ENCODE measurements at places on chromosomes 4 and X.

DNA sequence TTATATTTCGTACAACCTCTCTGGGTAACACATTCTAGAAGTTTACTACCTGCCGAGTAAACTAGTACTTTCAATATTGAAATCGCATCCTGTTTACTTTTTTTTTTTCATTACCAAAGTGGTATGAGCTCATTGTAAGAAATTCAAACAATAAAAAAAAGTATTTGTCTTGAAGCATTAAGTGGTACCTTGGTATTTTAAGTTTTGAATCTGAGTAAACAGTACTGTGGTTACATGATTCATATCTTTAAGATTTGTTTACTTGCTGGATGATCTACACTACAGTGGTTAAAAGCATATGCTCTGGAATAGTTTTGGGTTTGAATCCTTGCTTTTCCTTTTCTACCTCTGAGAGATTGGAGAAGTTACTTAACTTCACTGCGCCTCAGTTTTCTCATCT is 3.8 kb upstream of the MMGT1 start:
- no peak for DNase-seq

GRCh38 chr4:55253948-55254593 is 92.0 kb upstream of the SRD5A3 start:
- no peak for DNase-seq

GRCh38 chr4:107755841-107756356 is 35.9 kb upstream of the PAPSS1 start:
- DNase-seq, result no peak

- DNase-seq, result no peak
These were observed 1127.8 kb upstream of the PRKX start for GRCh38 chrX:4841216-4841745.

DNA sequence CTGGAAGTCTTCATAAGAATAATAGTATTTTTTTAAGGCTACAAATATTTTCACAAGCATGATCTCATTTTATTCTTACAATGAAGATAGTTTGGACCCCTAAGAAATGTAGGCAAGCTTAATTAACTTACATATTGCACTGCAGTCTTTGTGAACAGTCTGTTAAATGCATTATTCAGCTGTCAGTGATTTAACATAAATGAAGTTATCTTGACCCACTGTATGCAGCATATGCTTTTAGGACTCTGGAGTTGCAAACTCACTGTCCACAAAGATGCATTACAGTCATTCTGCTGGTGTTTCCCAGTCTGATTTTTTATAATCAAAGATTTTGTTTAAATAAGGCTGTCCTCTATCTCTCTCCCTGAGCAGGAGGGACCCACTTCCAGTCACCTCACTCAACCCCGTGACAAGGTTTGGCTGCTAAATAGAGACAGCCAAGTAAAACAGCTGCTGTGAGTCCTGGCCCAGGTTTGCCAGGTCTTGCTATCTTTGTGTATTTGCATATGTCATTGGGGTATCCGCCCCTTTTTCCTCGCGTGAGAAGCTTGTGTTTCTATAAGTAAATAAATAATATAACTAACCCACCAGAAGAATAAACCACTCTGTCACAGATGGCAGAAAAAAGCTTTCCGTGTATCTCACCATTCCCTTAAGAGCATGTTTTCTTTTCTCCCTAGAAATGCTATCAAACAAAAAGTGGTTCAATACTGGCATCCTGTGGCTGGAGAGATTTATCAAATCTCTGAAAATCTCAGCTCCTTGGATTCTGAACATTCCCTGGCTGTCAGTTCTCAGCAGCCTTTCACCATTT is 67.0 kb downstream of the SLC7A11 start:
- no peak for DNase-seq

- DNase-seq, result no peak
These were observed 65.7 kb downstream of the BEX3 start for GRCh38 chrX:103441878-103442535.

- DNase-seq, result no peak
These were observed 115.7 kb downstream of the NDST4 start for GRCh38 chr4:114997576-114998247.

DNA sequence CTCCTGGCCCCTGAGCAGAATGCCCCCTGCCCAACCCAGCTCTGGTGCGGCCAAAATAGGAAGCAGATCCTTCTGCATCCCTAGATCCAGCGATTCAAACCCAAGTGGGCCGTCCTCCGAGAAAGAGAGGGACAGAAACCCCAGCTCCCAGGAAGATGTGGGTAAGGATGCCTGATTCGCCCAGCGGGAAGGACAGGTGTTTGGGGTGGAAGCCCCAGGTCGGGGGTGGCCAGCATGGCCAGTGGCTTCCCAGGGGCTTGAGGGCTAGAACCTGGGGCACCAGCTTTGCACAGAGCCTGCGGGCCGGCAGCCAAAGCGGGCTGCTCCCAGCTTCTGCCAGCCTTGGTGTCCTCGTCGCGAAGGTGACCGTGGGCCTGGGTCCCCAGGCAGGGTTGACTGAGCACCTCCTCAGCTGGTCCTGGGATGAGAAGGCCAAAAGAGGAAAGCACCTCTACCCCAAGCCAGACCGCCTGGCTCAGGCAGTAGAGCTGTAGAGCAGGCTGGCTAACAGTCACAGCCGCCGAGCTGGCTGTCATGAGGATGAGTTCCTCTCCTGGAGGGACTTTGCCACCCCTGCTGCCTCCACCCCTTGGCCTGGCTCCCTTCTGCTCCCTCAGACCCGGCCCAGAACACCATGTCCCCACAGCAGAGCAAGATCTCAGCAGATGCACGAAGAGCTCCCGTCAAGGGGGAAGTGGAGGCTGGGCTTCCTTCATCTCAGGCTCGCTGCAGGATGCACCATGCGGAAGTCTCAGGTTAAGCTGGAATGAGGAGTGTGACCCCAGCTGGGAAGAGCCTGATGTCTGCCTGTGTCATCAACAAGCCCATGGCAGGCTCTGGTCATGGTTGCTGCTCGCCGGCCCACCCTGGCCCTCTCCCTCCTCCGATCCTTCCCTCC is 59.9 kb downstream of the CPZ start:
- DNase-seq, result no peak

- no peak for DNase-seq
These were observed 6.0 kb downstream of the EREG start for GRCh38 chr4:74370912-74371311.

- DNase-seq, result peak; percentile 37
These were observed 6.7 kb downstream of the DOCK11 start for GRCh38 chrX:118502161-118502789.

- DNase-seq, result no peak
These were observed 33.8 kb downstream of the LONRF3 start for GRCh38 chrX:119008110-119008744.

- no peak for DNase-seq
These were observed 30.3 kb downstream of the SLC16A2 start for GRCh38 chrX:74451450-74452198.

DNA sequence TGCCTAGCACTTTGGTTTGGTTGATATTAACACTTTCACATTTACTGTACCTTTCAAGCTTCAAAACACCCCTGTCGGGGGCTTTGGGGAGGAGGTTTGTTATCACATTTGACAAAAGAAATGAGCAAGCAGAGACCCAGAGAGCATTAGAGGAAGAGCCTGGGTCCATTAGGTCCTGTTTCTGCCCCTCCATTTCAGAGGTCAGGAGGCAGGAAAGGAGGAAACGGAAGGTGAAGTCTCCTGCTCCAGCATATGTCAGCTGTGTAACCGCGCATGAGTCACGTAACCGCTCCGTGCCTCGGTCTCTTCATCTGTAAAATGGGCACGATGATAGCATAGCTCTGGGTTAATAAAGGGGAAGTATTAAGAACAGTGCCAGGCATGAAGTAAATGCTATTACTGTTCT is 201.9 kb upstream of the BCOR start:
- DNase-seq, result peak; percentile 81

- DNase-seq, result no peak
These were observed 29.5 kb downstream of the SRPX2 start for GRCh38 chrX:100673397-100673953.

DNA sequence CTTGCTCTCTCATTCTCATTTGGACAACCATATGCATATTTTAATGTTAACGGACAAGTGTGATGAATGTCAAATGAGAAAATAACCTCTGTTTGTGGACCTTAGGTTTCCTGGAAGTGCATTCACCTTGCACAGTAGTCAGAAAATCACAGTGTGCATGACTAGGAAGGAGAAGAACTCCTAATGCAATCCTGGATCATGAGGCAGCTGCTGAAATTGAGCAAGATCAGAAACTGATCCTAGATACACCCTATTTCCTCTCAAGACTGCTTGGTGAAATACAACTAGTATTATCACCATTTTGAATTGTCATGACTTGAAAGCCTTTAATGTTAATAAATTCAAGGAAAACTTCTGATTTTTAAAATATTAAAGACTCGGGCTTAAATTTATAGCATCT is 1148.9 kb downstream of the STIM2 start:
- no peak for DNase-seq

DNA sequence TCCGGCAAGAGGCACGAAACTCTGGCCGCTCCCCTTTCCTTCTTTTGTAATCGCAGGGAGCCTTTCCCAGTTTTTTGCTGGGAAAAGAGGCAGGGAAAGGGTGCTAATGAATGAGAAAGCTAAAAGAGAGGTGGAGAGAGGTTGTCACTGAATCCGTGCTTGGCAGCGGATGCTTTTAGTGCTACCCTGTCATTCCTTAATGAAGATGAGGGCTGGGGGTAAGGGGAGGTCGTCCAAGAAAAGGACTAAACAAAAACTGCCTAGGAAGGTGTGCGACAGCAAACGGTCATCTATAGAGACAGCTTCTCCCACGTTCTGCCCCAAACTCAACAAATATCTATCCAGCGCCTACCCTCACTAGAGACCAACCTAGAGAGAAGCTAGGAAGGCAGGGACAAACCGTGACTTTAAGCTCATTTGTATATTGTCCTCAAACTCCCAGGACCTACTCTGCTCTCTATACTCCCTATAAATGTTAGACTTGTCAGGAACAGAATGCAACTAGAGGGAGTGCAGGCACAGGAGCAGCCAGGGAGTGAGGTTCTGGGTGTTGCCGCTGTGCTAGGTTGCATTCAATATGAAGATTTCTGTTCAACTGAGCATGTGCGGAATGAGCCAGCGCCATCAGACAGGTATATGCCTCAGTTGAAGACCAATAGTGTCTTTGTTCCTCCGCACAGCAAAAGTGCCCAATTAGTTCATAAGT is 777 bp upstream of the CASK start:
- no peak for DNase-seq

DNA sequence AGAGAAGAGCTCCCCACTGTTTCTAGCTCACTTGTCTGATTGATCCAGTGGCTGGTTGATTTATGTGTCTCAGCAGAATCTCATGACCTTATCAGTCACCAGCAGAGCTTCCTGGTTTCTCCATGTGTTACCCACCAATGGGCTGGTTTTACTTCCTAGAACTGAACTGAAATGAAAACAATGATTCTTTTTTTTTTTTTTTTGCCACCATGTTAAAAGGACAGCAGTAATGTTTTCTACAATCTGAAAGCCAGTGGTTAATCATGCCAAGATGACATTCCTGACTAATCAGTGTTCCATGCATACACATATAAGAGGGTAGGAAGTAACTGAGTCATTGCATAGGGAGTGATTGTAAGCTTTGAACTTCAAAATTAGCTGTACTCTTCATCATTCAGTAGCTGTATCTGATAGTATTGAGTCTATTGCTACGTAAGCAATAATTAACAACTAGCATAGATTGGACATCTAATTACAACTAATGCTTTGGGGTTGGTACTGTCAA is 67.7 kb downstream of the SLC4A4 start:
- DNase-seq, result no peak

DNA sequence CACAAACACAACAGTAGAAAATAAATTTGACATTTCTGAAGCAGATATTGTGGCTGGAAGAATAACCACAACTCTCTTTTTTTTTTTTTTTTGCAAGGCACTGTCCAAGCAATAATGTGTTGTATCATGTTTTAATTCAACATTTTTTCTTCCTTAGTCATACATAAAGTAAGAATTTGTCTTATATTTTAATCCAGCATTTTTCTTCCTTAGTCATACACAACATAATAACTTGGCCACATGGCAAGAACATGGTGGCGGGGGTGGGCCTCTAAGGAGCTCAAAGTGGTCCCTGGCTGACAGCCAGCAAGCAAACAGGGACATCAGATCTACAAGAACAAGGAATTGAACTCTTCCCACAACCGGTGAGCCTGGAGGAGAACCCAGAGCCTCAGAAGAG is 20.2 kb downstream of the FBXW7 start:
- DNase-seq, result no peak

- DNase-seq, result no peak
These were observed 56.5 kb downstream of the PRDM5 start for GRCh38 chr4:120865985-120866384.

- DNase-seq, result no peak
These were observed 6.3 kb downstream of the KIAA1210 start for GRCh38 chrX:119121341-119121740.

DNA sequence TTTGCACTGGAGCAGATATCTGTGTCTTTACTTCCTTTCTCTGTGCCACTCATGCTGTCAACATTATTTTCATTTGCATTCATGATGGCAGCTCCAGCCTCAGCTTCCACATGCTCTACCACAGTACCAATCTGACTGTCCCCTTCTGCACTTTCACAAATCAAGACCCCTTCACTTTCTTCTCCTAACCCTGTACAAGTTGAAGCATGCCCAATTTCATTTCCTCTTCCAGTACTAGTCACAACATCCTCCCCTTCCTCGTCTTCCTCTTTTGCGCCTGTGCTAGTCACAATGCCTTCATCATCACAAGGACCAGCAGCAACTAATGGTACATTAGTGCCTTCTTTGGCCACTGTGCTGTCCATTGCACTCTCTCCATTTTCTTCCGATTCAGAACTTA is 26.5 kb downstream of the BOD1L1 start:
- DNase-seq, result no peak

DNA sequence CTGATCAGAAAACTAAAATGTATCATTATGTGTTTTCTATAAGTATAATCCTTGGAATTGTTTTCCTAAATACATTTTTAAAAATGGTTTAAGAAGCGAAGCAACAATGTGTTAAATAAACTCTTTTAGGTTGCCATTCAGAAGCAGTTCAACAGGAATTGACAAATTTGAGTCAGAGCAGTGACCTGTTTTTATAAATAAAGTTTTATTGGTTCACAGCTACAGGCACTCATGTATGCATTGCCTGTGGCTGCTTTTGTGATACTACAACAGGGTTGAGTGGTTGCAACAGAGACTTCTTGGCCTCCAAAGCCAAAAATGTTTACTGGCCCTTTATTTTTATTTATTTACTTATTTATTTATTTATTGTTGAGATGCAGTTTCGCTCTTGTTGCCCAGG is 99.5 kb downstream of the FRMPD4 start:
- no peak for DNase-seq

GRCh38 chr4:75511841-75512240 is 2.4 kb downstream of the RCHY1 start:
- DNase-seq, result no peak

DNA sequence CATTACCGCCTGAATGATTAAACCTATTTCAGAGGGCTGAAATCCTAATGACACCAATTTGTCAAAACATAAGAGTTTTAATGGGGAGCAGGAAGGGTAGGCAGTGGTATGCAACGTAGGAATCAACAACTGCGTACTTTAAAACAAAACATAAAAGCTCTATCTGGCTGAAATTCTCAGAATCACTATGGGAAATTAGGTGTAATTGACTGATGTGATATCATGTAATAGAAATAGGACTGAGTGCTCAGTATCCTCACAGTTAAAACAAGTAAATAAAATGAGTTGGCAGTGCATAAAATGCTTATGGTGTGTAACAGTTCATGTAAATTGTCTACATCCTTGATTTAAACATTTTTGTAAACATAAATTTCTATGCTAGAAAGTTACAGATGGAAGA is 13.6 kb upstream of the IGSF1 start:
- no peak for DNase-seq

- DNase-seq, result no peak
These were observed 26.5 kb downstream of the EGF start for GRCh38 chr4:109939190-109939589.

Measured in T-helper 2 cell (primary cell).